Activated CD8-positive, alpha-beta memory T cell treated with anti-CD3 and anti-CD28 coated beads for 1 hour (primary cell): ENCODE measurements at places on chromosomes 4 and X.
A peak's percentile ranks its signal among the peaks of the same experiment; 100 is the strongest.

DNA sequence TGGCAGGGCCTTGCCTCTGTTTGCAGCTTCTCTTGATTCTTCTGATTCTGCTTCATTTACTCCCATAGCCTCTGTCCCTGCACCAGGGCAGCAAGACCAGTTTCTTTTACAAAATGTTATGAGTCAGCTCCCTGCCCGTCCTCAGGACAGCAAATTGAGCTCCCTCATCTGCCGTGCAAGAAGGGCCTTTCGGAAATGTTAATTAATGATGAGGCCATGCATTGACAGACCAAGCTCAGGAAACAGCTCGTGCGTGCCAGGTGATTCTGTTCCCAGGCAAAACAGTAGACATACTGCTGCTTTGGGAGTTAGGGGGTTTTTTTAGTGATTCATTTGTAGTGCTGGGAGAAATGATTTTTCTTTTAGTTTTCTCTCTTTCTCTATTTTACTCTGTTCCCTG, 231.7 kb downstream of the FBXW7 start:
- no peak for DNase-seq

DNA sequence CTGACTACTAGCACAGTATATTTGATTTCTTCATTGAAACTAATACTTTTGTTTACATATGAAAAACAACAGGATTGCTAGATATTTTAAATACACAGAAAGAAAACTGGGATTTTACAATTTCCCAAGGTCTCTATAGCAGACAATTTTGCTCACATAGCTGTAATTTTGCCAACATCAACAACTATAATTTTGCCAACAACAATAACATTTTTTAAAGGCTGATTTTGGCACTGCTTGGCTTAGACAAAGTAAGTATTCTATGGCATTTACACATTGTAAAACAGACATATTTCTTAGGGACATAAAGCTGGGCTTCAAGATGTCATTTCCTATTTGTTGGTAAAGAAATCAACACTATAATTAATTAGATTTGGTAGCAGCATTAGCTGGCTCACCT, 922.1 kb downstream of the RAB28 start:
- no peak for DNase-seq

- DNase-seq: no peak
These were observed 1430.0 kb downstream of the ARAP2 start for GRCh38 chr4:34814266-34814665.

GRCh38 chr4:173264684-173265185, 69.4 kb downstream of the HMGB2 start:
- DNase-seq: peak; percentile 5

DNA sequence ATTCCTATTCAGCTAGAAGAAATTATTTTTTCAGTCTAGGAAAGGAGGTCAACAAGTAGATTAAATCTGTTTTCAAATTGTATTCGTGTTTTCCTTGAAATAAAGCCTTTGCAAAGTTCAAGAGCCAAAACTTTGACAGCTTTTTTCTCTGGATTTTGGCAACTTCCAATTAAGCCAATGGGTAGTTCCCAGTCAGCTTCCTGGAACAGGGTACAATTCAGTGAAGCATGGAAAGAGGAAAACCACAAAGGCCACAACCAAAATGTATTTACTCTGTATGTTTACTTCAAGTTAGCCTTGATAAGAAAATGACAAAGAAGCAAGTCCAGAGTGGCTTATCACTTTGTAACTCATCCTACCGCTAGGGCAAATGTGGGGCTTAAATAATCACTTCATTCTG, 188.6 kb downstream of the COMMD8 start:
- no peak for DNase-seq

GRCh38 chr4:38275331-38276100, 315.3 kb downstream of the PTTG2 start:
- DNase-seq: no peak

- DNase-seq: no peak
These were observed 7.8 kb upstream of the CLOCK start for GRCh38 chr4:55554453-55555030.

DNA sequence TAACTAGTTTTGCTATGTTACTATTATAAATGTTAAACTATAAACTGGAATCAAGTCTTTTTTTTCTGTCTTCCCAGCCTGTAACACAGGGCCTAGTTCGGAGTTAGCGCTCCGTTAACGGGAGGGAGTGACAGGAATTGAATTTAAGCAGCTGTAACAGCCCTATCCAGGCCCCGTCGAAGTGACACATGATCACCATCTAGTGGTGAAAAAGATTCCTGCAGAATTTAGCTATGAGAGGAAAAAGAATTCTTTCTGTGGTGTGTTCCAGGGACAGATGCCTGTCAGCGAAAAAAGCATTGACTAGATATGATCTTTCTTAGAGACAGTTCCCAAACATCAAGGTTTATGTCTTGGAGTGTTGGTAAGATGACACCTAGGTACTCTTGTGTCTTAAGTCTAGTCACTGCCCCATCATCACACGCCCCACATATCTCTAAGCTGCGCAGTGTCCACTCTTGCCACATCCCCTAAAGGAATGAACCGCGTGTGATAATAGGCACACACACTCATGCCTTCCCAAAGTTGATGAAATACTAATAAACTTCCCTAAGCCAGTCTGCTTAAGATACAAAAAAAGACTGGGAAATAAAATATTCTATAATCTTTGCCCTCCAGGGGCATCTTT, 2.1 kb downstream of the GAB3 start:
- no peak for DNase-seq

- no peak for DNase-seq
These were observed 391.4 kb downstream of the SH2D1A start for GRCh38 chrX:124737771-124738170.
